ENCODE measurements at places on chromosomes 2 and 18.

GRCh38 chr18:26457195-26457594, 91.2 kb downstream of the KCTD1 start:
- DNase-seq, result no peak

DNA sequence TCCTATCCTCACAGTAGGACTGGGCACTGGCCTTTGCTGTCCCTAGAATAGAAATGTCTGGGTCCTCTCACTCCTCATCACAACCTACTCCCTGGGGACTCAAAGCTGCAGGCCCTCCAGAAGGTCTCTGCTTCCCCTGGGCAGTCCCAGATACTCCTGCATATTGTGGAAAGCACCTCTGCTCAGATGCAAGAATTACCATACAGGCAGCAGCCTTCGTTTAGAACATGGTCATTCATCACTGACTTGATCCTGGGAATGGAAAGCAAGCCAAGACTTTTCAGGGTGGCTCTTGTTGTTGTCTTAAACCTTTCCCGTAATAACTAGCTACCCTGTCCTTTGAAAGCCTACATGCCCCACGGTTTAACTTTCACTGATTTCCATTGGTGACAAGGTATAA, 53.1 kb upstream of the NPAS2 start:
- no peak for DNase-seq

DNA sequence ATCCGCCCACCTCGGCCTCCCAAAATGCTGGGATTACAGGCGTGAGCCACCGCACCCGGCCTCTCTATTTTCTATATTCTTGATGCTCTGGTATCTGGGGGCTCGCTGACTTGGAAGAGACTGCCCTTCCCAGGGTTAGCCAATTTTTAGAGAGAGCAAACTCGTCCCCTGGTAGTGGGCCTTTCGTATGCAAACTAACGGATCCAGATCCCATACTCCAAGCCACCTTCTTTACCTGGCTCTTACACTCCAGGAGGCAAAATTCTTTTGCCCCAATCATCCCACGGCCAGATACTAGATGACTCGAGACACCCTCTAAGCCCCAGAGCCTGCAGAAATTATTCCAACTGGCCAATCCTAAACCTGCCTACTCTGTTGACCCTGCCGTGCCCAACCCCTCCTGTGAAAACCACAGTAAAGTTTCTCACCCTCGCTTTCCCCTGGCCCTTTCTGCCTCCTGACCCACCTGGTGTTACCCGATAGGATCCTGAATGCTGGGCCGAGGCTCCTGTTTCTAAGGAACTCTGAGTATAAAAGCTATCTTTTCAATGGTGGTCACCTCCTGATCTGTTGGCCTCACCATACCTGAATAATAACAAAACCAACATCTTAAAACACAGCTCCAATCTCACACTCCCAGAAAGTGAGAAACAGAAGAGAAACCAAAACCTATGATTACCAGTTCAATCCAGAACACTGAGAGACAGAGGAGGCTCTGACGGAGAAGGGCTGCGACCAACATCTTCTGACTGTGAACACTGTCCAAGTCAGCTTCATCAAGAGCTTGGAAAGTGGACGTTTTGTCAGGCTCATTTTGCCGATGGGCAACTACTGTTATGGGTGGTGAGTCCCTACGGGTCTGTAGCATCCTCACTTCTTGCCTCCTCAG, 57.6 kb upstream of the ZNF532 start:
- no peak for DNase-seq

DNA sequence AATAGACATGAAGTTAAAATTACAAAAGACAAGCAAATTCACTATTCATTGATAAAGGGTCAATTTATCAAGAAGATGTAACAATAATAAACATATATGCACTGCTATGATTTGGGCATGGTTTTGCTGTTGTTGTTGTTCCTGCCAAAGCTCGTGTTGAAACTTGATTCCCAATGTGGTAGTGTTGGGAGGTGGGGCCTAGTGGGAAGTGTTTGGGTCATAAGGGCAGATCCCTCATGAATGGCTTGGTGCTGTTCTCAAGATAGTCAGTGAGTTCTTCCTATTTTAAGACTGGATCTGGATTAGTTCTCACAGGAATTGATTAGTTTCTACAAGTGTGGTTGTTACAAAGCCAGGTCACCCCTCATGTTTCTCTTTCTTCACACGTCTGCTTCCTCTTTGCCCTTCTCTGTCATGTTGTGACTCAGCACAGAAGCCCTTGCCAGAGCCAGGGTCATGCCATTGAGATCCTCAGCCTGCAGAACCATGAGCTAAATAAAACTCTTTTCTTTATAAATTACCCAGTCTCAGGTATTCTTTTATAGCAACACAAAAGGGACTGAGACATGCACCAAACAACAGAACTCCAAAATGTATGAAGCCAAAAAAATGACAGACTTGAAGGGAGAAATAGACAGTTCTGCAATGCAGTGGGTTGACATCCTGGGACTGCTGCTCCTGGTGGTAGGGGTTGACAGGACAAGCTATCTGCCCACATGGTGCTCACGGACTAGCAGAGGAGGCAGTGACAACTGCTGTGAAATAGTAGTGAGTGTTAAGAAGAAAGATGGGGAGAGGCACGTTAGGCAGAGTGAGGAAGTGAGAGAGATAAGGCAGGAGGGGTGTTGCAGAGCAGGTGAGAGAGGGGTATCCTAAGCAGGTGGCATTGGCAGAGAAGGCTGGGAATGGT, 18.6 kb upstream of the SKA1 start:
- peak; percentile 16 for DNase-seq

- DNase-seq, result no peak
These were observed 30.2 kb downstream of the CERKL start for GRCh38 chr2:181626671-181627070.

DNA sequence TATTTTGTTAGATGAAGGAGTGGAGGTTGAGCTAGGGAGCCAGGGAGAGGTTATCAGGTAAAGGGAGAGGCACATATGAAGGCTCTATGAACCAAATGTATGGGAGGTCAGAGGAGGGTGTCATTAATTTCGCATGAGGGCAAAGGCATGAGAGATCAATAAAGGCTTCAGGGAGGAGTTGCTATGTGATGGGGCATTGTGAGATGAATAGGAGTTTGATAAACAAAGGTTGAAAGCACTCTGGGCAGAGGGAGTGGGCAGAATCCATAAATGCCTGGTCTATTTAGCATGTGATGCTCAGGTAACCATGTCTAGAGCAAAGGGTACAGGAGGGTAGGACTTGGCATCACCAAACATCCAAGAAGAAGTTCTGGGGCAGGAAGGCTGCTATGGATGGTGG, 273.4 kb downstream of the HAUS1 start:
- no peak for DNase-seq

GRCh38 chr2:76721226-76721625, 801.0 kb downstream of the LRRTM4 start:
- no peak for DNase-seq

DNA sequence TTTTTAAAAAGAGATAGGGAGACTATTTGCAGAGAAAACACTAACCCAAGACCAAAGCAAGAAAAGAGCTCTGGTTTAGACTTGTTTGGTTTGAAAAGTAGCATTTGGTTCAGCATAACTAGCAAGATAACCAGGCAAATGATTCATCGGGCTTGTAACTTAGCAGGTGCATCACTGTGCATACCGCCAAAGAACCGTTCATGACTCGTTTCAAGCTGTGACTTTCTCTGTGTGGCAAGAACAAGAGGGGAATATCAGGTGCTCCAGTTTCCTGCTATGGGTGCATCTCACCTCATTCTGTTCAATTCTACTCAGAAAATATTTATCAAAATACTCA, 244.9 kb downstream of the ETAA1 start:
- no peak for DNase-seq

- DNase-seq, result peak; percentile 86
These were observed 5.2 kb downstream of the TMEM127 start for GRCh38 chr2:96260387-96261260.

- DNase-seq, result no peak
These were observed 92.1 kb downstream of the PXDN start for GRCh38 chr2:1652034-1652790.

GRCh38 chr2:196534495-196534894, 105.0 kb upstream of the CCDC150 start:
- no peak for DNase-seq

DNA sequence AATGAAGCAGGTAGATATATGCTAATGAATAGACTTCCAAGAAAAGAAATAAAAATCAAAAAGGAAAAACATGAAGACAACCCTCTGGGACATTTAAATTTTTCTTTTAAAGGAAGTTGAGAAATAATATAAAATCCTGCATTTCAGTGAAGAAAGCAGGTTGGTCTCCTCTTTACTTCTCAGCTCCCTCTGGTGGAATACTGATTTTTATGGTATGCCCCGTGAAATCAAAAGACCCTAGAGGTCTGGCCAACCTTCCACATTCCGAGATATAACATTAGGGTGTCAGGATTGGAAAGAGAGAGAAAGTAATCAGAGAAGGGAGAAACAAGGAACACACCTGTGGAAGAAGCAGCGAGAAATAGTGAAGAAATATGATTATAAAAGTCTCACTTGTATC, 72.7 kb downstream of the DNER start:
- no peak for DNase-seq

GRCh38 chr18:42980426-42980825, 135.1 kb downstream of the RIT2 start:
- DNase-seq, result no peak

DNA sequence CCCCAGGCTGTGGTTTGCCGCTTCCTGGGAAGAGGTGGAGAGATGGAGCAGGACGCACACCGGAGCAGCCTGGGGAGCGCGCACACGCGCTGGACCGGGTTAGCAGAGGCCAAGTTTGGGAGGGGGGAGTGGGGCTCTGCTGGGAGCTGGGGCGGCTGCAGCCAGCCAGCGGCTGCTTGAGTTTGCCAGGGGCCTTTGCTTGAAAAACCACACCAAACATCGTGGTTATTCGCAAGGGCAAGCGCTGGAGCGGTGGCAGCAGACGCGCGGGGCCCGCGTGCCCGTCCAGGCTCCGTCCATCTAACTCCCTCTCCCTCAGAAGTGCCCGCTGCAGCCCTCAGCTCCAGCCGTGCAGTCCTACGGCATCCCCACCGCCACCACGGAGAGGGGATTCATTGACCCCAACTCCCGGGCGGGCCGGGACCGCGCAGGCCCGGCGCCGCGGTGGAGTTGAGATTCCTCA, 4.6 kb downstream of the PTGR3 start:
- no peak for DNase-seq

DNA sequence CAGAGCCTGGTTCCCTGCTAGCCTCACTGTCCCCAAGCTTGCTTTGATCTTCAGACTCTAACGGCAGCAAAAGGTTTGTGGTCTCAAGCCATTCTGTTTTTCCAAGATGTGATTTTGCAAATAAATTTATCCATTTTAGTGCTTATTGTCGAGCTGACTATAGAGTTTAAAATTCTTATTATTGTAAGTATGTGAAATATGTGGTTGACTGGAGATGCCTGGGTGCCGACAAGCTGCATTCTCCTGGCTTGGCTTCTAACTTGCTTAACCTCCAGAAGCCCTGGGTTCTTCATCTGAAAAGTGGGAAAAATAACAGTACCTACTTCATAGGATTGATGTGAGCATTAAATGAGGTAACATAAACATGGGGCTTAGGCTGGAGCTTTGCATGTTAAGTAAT, 9.9 kb upstream of the EDAR start:
- DNase-seq, result peak; percentile 38

- DNase-seq, result peak; percentile 30
These were observed 34.9 kb upstream of the LCLAT1 start for GRCh38 chr2:30412047-30412683.

DNA sequence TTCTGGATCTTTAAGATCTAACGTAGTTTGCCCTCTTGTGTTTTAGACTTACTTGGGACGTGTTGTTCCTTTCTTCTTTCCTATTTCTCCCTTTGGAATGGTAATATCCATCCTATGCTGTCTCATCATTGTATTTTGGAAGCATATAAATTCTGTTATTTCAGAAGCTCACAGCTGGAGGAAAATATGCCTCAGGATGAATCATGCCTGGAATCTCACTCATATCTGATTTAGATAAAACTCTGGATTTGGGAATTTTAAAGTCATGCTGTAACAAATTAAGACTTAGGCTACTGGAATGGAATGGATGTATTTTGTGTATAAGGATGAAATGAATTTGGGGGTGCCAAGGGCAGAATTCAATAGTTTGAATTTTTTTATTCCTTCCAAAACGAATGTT, 245.2 kb upstream of the GULP1 start:
- peak; percentile 78 for DNase-seq

DNA sequence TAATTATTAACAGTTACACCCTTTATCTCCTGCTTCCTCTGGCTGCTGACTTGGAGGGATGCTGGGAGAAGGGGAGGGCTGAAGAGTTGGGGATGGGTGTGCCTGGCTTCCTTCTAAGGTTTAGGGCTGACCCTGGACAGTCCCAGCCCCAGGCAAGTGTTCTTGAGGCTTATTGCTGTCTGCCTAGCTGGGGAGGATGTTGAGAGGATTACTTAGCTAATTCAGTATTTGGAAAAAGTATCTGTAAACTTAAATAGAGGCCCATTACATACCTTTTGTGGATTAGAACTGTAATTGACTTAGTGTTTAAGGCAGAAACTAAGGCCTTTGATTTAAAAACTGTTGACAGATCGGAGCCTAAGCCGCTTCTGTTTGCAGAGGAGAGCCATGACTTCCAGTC, 67.6 kb downstream of the AGAP1 start:
- DNase-seq, result no peak

DNA sequence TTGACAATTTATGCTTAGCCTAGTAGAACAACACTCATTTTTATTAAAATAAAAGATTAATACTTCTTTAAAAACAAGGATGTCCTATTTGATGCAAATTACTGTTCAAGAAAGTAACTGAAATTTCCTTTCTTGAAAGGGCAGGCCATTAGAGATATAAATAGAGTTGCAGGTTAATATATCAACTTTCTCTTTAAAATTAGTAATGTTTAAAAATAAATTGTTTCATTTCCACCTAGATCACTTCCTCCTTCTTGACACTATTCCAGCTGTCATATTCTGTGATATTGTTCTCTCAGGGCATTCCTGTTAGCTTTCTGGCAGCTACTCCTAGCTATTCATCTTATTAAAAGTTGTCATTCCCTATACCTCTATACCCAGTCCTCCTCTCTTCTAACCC, 357.9 kb upstream of the NRP2 start:
- no peak for DNase-seq

DNA sequence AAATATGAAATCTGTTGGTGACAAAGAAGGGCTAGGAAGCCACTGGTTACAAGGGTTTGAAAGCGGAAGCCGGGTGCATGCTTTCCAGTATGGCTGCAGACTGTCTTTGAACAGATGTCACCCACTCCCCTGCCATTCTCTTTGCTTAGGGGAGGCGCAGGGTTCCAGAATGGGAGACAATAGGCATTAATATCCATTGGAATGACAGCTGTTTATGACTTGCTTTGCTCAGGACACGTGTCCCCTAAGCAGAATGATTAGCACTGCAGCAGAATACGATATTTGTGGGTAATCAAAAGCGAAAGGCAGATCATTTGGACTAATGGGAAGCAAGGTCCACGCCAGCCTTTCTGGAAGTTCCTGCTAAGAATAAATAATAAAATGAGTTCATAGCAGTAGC, 25.8 kb upstream of the NRP2 start:
- no peak for DNase-seq
